ENCODE measurements at places on chromosomes 1 and 21.
A peak's percentile ranks its signal among the peaks of the same experiment; 100 is the strongest.

DNA sequence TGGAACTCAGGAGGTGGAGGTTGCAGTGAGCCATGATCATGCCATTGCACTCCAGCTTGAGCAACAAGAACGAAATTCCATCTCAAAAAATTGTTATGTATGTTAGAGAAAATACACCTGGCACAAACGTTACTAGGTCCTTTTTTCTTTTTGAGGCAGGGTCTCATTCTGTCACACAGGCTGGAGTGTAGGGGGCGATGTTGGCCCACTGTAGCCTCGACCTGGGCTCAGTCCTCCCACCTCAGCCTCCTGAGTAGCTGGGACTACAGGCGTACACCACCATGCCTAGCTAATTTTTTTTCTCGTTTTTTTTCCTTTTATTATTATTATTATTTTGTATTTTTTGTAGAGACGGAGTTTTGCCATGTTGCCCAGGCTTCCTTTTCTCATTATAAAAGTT lies 4.4 kb downstream of the HAX1 start:
- DNase-seq: peak; percentile 12

GRCh38 chr1:93556291-93556690 lies 108.4 kb downstream of the FNBP1L start:
- DNase-seq: peak; percentile 38

GRCh38 chr21:29305068-29305467 lies 6.3 kb downstream of the BACH1 start:
- DNase-seq: no peak

GRCh38 chr21:39115576-39116235 lies 67.5 kb downstream of the PSMG1 start:
- no peak for DNase-seq

DNA sequence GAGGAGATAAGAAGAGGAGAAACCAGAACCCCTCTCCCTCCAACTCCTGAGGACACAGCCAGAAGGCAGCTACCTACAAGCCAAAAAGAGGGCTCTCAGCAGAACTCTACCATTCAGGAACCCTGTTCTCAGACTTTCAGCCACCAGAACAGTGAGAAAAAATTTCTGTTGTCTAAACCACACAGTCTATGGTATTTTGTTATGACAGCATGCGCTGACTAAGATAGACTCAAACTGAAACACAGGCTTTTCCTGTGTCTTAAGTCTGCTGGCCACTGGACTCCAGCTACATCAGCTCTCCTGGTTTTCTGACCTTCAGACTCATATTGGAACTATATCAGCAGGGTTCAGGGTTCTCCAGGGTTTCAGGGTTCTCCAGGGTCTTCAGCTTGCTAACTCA lies 126.5 kb upstream of the TNFSF4 start:
- DNase-seq: no peak

DNA sequence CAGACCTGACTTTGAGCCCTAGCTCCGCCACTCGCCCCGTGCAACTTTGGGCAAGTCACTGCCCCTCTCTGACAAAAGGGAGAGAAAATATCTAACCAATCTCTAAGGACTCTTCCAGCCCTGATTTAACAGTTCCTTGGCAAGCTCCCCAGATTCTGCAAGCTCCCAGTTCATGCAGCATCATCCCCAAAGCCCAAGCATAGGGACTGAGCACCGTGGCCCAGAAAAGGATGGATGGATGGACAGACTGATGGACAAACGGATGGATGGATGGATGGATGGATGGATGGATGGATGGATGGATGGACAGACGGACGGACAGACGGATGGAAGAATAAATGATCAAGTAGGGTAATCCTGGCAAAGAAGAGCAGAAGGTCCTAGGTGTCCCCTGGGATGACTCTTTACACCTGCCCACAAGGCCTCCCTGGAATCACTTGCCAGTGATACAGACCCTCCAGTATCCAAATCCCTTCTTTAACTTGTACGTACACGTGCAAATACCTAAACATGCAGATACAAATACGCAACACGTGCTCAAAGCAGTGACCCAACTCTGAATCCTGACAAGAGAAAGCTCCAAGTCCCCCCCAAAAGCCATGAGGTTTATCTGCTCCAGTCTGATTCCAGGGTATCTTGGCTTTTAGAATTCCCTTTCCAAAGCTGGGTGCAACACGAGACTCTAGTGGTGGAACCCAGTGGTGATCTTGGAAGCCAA lies 16.0 kb downstream of the IFFO2 start:
- no peak for DNase-seq

GRCh38 chr1:170831276-170831675 lies 104.1 kb upstream of the MROH9 start:
- no peak for DNase-seq

- no peak for DNase-seq
Measured at GRCh38 chr1:208437401-208437800, 193.2 kb upstream of the PLXNA2 start.

DNA sequence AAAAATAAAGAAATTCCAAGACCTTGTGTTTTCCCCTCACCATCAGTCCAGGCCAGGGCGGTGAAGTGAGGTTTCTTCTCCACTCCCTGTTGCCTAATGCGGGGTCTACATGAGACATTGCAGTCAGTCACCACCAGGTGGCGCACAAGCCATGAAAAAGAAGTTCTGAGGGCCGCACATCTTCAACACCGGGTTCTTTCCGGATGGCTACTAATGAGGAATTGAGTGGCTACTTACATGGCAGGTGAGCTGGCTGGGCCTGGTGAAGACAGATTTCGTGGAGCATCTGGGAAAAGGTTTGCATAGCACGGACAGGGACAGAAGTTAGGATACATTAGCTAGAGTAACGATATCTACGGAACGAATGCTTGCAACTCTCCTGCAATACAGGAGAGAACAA lies 15.8 kb upstream of the S100A11 start:
- DNase-seq: peak; percentile 74

- peak; percentile 19 for DNase-seq
Measured at GRCh38 chr1:234047123-234047522, 142.6 kb downstream of the SLC35F3 start.

- no peak for DNase-seq
Measured at GRCh38 chr1:225645194-225645895, 7.6 kb downstream of the ENAH start.

DNA sequence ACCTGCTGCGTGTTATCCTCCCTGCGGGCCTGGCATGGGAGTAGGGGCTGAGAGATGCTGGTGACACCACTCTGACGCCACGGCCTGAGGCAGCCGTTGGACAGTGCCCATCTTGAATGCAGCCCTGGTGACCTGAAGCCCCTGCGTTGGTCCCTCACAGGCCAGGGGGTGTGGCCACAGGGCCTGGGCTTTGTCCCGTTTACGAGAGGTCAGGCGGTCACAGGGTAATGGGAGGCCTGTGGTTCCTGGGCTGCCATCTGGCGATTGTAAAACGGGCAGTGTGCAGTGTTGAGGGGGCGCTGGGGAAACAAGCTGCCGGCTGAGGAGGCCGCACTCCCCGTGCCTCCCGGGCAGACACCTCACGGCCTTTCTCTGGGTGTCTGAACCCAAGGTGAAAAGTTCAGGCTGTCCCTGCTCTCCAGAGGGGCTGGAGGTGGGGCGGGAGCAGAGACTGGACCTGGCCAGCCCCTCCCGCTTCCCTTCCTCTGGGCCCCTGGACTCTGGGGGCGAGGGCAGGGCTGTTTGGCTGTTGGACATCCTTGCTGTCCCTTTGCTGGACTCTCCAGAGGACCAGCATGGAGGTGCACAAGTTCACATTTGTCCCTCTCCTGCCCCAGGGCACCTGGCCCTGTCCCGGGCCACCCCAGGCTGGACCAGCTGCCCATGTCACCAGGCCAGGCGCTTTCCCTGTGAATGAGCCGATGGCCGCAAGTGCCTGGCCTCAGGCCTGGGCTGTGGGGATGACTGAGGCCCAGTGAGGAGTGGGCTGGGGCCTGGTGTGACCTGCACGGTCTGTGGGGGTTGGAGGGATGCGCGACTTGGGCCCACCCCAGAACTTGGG lies 42.4 kb downstream of the SKI start:
- no peak for DNase-seq

- DNase-seq: no peak
Measured at GRCh38 chr1:74895411-74895810, 162.5 kb downstream of the TYW3 start.

Measured in NCI-H2081 (cell line).